Metanephros (tissue), 2 donors: ENCODE measurements at places on chromosomes 11 and 22. TPM values are rescaled to one million over a fixed set of nuclear protein-coding genes. Genes with fewer than 3 reads are reported as not detected.

LDHAL6A gene
- total RNA-seq, result 0.12 TPM

KLHDC7B gene
- 0.18 TPM for total RNA-seq

OR51B4 gene
- 1.5 TPM for total RNA-seq

PKNOX2 gene
- total RNA-seq, result 9.3 TPM

SYT12 gene
- total RNA-seq, result 0.18 TPM

DNAJB7 gene
- total RNA-seq, result not detected

OSBP2 gene
- 15.4 TPM for total RNA-seq

OR5M11 gene
- not detected for total RNA-seq

VSIG10L2 gene
- total RNA-seq, result 0.23 TPM

MMP12 gene
- total RNA-seq, result 1.6 TPM

MOV10L1 gene
- total RNA-seq, result 0.99 TPM

YAP1 gene
- 166 TPM for total RNA-seq

GUCY1A2 gene
- total RNA-seq, result 8.2 TPM

SPA17 gene
- 5.5 TPM for total RNA-seq

MMP13 gene
- not detected for total RNA-seq

C22orf23 gene
- total RNA-seq, result 0.64 TPM

CYTH4 gene
- 12.2 TPM for total RNA-seq

SYT7 gene
- 7.2 TPM for total RNA-seq

CRYBB3 gene
- total RNA-seq, result not detected

SHANK3 gene
- 23.5 TPM for total RNA-seq

DDI1 gene
- not detected for total RNA-seq

DBX1 gene
- total RNA-seq, result not detected

HTR3B gene
- total RNA-seq, result not detected
